ENCODE measurements at places on chromosomes 6 and 20.

GRCh38 chr6:45592991-45593390 lies 215.3 kb upstream of the SUPT3H start:
- DNase-seq: no peak

DNA sequence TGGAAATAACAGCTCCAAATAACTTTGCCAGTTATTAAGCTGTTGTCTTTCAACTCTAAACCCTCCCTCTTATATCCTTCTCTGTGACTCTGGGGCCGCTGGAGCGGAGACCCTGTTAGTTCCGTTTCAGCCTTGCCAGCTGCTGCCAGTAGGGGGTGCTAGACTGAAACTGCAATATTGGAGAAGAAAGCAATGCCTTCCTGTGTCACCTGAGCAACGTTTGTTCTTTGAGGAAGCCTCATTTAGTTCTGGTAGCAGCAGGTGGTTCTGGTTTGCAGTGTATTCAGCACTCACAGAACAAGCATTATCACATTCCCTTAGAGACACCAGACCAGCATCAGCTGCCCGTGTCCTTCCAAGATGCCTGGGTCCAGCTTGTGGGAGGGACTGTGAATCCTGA lies 22.9 kb upstream of the JAG1 start:
- no peak for DNase-seq

- no peak for DNase-seq
Measured at GRCh38 chr6:321158-321438, 28.8 kb downstream of the DUSP22 start.

DNA sequence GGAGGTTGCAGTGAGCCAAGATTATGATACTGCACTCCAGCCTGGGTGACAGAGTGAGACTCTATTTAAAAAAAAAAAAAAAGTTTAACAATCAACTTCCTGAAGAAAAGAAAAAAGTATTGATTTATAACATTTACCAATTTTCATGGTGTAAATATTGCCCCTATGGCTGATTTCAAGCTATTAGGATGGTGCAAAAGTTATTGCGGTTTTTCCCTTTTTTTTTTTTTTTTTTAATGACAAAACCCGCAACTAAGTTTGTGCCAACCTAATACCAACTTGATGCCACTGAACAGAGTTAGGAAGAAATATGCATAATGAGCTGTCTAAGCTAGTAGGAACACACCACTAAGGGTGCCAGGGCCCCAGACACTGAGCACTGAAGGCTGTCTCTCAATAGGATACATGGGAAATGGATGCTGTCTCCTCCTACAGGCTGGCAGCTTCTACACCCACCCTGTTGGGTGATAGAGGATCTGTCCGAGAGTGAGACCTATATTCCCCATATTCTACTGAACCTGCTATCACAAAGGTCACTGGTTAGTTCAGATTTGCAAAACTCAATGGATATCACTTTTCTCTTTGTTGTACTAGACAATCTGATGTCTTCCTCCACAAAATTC lies 6.5 kb upstream of the PERP start:
- DNase-seq: no peak

GRCh38 chr6:3624250-3625136 lies 127.0 kb downstream of the PXDC1 start:
- no peak for DNase-seq

- no peak for DNase-seq
Measured at GRCh38 chr6:5580736-5581581, 319.6 kb downstream of the FARS2 start.

DNA sequence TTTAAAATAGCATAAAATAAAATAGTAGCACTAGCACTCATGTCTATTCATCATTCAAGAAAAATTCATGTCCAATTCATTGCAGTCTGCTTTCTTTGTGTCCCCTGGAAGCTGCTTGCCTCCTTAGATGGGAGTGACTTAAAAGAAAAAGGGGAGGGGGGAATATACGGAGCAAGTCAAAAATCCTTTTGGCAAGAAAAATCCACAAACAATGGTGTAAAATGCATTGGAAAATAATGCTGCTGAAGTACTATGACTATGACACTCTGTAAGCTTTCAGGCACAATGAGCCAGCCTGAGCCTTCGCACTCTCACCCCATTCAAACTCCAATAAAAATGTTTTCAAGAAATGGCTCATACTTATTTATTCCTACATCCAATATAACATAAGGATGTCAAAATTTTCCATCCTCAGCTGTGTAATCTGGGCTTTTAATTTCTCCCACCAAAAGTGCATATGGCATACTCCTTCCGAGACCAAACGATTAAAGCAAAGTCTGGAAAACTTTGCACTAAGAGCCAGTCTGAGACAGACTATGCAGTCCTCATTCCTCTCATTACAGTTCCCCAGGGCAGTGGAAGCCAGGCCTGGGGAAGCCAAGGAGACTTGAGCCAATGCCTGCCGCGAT lies 790 bp downstream of the NEDD9 start:
- no peak for DNase-seq

DNA sequence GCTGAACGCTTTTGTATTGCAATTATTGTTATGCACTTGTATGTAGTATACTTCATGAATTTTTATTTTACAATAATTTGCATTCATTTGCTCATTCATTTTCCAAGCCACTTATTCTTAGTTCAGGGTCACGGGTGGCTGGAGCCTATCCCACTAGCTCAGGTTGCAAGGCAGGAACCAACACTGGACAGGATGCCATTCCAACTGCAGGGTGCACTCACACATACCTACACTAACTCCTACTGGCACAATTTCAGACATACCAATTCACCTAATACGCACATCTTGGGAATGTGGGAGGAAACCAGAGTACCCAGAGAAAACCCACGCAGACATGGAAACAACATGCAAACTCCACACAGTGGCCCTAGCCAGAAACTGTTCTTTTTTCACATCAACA lies 61.8 kb downstream of the LMBRD1 start:
- DNase-seq: no peak

- DNase-seq: no peak
Measured at GRCh38 chr6:148455674-148456558, 113.3 kb downstream of the SASH1 start.
